ENCODE measurements at places on chromosomes 11 and 22.

DNA sequence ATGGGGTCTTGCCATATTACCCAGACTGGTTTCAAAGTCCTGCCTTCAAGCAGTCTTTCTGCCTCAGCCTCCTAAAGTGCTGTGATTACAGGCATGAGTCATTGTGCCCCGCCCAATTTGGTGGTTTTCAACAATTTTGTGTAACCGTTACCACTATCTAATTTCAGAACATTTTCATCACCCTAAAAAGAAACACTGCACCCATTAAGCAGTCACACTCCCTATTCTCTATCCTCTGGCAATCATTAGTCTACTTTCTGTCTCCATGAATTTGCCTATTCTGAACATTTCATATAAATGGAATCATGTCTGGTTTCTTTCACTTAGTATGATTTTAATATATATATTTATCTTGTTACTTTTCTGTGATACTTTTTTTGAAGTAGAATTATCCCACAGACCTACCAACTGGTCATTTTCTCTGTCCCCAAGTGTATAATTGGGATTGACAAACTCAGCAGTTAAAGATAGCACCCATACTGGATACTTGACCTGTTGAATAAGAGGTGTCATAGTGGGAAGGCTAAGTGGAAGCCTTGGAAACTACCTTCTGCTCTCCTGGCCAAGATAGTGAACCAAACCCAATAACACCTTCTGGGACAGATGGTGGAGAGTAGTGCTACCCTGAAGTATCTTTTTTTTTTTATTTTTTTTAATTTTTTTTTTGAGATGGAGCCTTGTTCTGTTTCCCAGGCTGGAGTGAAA lies 64.8 kb downstream of the STIM1 start:
- DNase-seq: no peak

DNA sequence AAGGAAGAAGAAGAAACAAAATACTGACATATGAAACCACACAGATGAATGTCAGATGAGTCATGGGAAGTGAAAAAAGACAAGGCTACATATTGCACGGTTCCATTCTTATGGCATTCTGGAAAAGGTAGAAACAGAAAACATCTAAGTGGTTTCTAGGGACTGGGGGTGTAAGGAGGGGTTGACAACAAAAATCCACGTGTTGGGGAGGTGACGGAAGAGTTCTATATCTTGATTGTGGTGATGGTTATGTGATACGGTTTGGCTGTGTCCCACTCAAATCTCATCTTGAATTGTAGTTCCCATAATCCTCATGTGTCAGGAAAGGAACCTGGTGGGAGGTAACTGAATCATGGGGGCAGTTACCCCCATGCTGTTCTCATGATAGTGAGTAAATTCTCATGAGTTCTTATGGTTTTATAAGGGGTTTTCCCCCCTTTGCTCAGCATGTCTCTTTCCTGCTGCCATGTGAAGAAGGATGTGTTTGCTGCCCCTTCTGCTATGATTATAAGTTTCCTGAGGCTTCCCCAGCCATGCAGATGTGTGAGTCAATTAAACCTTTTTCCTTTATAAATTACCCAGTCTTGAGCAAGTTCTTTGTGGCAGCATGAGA lies 6.4 kb upstream of the ARFGAP3 start:
- DNase-seq: peak; percentile 63

- no peak for DNase-seq
Measured at GRCh38 chr11:1792461-1792860, 28.7 kb upstream of the CTSD start.

DNA sequence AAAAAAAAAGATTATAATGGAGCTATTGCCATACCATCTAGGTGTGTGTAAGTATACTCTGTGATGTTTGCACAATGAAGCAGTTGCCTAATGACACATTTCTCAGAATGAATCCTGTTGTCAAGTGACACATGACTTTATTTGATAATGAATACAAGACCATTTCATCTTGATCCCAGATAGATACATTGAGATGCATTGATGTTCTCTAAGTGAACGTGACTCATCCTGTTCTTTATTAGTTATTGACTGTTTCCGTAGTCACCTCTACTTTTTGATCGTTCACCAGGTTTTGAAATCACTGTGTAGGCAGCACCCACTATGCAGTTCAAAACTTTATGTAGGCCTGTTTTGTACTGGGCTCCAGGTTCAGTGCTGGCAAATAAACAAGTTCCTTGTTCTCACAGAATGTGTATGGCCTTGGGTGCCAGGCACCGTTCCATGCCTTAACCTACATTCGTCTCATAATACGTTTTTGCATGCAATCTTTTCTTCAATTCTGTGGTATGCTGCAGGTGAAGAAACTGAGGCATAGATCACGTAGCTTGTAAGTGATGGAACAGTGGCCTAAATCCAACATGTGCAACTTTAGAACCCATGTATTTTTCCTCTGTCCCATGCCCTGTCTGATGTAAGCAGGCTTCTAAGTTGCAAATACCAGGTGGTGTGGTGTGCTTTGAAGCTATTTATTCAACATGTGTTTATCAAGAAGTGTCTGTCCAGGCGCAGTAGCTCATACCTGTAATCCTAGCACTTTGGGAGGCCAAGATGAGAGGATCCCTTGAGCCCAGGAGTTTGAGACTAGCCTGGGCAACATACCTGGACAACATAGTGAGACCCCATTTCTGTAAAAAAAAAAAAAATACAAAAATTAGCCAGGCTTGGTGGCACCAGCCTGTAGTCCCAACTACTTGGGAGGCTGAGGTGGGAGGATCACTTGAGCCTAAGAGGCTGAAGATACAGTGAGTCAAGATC lies 10.4 kb downstream of the SREBF2 start:
- DNase-seq: no peak

GRCh38 chr11:45739866-45740265 lies 65.1 kb upstream of the SLC35C1 start:
- no peak for DNase-seq

GRCh38 chr11:115363921-115364320 lies 140.3 kb downstream of the CADM1 start:
- no peak for DNase-seq

GRCh38 chr11:18012906-18013781 lies at the start of gene SERGEF:
SERGEF (minus strand) TSS chr11:18013047; CDS start chr11:18013010, 37 bp downstream.
- peak; percentile 96 for DNase-seq

GRCh38 chr11:28106353-28107043 lies 1.5 kb downstream of the KIF18A start:
- DNase-seq: no peak

DNA sequence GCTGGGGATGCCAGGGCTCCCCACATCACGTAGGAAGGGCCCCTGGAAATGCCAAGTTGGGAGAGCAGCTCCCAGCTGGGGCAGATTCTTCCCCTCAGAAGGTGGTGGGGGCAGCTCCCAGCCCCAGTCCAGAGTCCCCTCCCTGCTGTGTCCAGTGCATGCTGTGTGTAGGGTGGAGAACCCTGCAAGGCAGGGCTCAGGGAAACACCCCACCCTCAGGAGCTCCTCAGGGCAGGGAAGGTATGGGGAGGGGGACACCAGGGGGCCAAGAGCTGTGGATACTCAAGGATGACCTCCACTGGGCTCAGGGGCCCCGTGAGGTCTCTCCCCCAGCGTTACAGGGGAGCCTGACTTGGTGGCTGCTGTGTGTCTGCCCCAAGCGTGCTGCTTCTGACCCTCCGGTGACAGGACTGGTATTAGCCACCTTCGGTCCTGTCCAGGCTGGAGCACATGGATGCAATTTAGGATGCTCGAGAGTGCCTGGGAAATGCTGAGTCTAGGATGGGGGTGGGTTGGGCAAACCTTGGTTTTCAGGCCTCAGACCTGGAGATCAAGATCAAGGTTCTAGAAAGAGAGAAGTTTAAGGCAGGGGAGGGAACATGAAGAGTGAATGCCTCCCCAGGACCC lies 16.1 kb upstream of the CABP7 start:
- no peak for DNase-seq

- DNase-seq: no peak
Measured at GRCh38 chr11:128234143-128234542, 353.2 kb downstream of the ETS1 start.

DNA sequence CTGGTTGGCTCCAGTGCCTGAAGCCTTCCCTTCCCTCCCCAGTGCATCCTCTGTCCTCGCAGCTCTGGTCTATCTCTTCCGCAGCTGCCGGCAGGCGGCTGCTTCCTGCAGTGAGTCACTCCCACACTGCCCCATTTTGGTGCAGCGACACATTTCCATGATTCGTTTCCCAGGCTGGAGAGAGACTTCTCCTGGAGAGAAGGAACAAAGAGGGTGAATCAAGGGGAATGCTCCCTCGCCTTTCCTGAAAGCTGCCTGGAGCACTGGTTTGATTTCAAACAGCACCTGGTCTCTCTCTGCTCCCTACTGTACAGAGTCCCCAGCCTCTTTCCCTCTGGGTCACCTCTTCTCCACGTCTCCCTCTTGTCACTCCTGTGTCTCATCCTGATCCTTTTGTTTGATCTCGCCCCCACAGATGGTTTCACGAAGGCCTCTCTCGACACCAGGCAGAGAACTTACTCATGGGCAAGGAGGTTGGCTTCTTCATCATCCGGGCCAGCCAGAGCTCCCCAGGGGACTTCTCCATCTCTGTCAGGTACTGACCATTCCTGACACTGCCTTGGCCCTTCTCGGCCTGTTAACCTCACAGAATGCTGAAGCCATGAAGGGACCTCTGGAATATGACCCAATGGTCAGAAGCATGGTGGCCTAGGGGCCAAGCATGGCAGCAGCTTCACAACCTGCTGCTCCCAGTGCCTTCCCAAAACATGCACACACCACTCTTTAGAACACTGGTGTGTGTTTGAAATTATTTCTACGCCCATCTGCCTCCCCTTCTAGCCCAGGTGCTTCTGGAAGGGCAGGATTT lies at the start of gene TMA7B:
Gene TMA7B (plus strand): TSS at position 758 of the 808 bp plus-strand sequence. CDS start 3,978 bp downstream, outside the sequence.
- DNase-seq: peak; percentile 47

DNA sequence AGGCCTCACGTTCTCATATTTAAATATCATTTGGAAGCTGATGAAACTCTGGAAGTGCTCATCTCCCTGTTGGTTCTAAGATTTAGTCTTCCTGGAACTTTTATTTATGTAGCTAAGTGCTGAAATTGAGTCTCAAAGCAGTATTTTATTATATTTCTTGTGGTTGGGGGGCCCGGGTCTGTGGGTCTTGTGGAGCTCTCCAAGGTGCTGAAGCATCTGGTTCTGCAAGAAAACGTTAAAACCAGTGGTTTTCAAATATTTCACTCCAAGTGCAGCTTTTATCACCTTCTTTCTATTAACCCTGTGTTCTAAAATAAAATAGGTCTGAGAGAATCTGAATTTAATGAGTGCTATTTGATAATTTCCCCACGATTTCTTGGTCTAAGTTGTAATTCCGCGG lies 1404.8 kb downstream of the TBC1D22A start:
- no peak for DNase-seq

DNA sequence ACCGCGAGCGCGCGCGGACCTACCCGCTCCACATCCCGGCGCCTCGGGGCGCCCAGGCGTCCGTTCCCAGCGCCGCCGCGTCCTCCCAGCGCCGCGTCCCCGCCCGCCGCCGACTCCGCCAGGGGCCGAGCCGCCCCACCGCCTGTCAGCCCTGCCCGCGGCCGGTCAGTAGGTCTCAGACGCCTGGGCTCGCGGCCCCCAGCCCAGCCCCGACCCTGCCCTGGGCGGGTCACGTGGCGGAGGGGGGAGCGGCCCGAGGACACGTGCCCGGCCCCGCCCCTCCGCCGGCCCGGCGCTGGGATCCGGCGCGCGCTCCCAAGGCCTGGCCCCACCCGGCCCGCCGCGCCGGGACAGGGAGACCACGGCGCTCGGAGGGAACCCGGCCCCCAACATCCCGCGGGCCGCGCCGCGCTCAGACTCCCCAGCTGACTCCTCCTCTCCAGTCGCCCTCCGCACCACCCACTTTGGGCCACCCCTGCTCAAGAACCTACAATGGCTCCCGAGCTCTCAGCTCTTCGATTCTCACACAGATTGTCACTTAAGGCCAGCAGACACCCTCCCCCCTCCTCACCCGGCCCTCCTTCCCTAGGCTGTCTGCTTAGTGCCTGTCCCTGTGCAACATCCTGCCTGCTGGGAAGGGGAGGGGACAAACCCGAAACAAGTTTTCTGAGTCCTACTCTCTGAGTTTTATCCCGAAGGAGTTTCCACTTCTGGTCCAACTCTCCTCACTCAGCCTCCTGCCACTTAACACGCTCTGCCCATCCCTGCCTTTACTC lies at the start of gene RAB3IL1:
Gene RAB3IL1 (minus strand): TSS at position 233 of the 776 bp plus-strand sequence. CDS start 199 bp downstream, at position 34.
- DNase-seq: peak; percentile 92

DNA sequence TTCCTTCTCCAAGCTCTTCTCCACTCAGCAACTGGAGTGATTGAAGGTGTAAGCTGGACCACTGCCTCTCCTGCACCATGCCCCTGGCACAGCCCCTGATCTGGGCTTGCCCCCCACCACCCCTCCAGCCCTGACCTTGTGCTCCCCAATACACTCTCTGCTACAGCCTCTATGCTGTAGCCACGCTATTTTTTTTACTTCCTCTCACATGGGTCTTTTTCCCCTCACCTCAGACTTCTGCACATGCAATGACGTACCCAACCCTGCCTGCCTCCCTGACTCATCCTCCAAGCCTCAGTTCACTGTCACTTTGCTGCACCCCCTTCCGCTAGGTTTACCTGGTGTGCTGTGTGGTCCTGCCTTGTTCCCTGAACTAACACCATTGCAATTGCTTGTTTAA lies 9.0 kb downstream of the CSNK2A3 start:
- DNase-seq: no peak

DNA sequence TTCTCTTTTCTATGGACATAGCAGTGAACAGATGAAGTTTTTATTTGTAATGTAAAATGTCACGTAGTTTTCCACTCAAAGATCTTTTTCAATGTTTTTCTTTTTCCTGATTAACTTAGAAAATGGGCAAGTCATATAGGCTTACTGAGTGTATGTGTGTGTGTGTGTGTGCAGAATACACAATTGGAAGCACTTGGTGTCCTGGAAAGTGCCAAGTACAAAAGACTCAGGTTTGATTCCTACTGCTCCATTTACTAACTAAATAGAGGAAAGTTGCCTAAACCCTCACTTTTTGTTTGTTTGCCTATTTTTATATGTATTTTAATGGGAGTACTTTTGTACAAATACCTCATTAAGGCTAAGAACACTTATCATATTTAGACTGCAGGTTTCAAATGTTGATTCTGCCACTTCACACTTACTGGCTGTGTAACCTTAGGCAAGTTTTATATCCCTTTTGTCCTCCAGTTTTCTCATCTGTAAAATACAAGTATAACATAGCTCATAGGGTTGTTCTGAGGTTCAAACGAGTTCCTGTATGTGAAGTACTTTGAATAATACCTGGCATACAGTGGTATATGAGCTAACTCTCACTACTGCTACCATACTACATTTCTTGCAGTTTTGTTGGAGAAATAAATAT lies 90.1 kb downstream of the TYR start:
- DNase-seq: no peak

DNA sequence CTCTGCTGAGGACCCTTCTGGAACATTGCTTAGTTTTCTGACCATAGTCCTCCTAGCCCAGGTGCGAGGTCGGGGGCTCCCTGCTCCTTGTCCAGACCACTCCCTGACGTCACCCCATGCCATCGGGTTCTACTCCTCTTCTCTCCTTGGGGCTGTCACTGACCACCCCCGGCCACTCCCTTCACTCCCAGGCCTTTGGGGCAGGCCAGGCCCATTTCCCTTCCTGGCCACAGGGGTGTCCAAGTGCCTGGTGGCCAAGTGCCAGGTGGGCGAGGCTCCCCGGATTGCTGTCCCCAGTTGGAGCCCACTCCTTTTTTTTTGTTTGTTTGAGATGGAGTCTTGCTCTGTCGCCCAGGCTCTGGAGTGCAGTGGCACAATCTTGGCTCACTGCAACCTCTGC lies 19.5 kb downstream of the MRGPRD start:
- DNase-seq: no peak
